ENCODE measurements at places on chromosomes 1 and 21.

DNA sequence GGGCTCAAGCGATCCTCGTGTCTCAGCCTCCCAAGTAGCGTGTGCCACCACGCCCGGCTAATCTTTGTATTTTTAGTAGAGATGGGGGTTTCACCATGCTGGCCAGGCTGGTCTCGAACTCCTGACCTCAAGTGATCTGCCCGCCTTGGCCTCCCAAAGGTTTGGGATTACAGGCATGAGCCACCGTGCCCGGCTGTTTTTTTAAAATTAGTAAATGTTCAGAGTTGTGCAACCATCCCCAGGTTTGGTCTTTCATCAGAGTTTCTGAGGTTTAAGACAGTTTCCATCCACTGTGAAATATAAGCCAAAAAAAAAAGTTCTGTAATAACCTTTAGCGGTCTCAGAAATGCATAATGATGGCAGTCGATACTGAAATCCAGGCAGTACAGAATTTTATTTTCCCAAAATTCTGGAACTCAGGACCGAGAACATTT, 550 bp upstream of the SYT11 start:
- DNase-seq = no peak

GRCh38 chr1:16474166-16474800, 33.8 kb downstream of the NECAP2 start:
- no peak for DNase-seq

- no peak for DNase-seq
Observed at GRCh38 chr1:168907053-168907452, 178.0 kb upstream of the DPT start.

DNA sequence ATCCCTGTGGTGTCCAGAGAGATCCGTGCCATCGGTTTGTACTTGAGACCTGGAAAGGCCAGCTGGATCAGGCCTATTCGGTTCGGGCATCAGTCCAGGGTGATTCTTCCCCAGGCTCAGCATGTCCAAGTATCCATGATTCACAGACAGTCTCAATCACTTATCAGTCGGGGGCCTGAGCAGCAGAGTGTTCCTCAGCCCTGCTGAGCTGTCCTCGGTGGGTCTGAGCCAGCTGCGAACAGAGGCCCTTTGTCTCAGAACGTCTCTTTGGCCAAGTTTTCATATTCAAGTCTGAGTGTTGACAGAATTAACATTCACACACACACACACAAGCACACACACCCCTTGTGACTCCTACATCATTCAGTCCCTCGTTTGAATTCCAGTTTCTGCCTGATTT, 33.4 kb upstream of the OSBPL9 start:
- peak; percentile 92 for DNase-seq

DNA sequence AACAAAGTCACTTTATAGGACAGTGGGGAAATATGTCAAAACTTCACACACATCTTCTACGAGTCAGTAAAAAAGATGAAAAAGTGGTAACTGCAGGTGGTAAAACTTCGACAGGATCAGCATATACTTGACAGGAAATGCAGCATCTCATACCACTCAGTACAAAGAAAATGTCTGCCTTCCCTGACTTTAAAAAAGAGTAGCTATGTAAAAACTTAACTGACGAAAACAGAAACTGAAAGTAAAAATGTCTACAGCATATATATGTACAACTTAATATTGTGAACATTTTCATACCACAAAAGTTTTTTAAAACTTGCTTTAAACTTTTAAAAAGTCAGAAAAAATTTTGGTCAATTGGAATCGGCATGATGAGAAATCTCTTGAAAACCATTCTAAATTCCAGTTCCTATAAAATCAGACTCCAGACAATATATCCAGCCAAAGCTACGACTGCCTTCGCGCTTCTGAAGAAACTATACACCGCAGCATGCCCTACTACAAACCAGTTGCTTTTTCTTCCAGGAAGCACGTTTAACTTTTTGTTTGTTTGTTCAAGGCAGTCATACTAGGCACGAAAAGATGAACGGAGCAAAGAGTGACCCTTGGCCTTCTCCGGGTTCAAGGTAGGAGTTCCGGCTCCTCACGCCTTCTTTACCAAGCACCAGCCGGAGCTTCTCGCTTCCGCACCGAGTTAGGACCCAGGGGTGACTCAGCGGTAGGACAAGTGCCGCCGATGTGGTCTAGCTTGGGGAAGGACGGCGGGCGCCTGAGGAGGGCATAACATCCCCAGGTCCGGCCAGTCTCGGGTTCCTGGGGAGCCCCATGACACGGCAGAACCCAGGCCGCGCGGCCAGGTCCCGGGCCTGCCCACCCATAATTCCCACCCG, 612 bp downstream of the PSMA5 start:
- DNase-seq = peak; percentile 21

- no peak for DNase-seq
Observed at GRCh38 chr21:39097981-39098380, 85.3 kb downstream of the PSMG1 start.

- no peak for DNase-seq
Observed at GRCh38 chr1:10475510-10475909, 760 bp downstream of the PEX14 start.

DNA sequence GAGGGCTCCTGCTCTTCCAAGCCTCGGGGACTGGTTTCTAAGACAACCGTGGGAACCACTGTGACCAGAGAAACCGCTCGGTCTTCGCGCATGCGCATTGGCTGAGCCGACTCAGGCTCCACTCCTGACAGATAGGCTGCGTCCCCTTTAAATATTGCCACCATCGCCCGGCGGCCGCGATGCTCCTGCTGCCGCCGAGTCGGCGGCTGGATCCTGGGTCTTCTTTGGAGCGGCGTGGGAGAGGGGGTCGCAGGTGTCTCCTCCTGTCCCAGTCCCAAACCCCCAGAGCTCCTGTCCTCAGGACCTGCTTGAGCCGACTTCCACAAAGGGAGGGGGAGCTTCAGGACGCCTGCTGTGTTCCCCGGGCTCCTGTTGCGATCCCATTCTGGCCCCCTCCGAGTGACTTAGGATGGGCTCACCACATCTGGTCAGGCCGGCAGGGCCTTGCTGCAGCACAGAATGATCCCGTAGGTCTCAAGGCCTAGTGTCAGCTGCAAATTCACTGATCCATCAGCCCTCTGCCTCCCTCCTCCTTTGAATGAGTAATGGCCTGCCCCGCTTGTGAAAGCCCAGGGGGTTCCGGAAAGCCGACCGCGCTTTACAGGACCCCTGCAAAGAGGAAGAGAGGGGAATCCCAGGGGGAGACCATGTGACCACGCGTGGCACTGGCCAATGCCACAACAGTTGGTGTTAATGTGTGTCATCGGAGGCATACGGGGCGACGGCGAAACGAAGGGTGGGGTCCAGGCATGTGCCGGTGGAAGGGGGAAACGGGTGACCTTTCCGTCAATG, 683.2 kb upstream of the TPTE start:
- no peak for DNase-seq

Measured in SK-MEL-5 (cell line).